Tibial nerve (tissue), 4 donors: ENCODE measurements at places on chromosomes 5 and 9.

DNA sequence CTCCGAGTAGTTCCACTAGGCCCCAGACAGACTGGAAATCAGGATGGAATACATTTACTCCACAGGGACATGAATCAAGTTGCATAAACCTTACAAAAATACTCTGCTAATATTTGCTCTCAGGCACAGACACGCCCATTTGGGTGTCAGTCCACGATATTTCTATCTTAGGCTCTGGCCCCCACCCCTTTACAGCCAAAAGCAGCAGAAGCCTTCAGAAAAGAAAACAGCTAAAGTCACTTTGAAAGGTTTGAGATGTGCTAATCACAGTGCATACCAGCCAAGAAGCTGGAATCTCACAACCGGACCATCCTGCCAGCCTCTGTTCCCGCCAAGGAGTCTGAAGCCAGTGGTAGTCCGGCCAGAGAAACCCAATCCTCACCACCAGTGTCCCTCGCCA is 22.6 kb downstream of the PTPN3 start:
- H3K27me3 ChIP-seq = no peaks in the 10 kb centered on the region
- no peaks in the 10 kb centered on the region for H3K4me1 ChIP-seq
- no peak overlapping the region for H3K4me3 ChIP-seq
- no peaks in the 10 kb centered on the region for H3K36me3 ChIP-seq
- no peak overlapping the region for H3K27ac ChIP-seq
- peak; percentile 24 for DNase-seq

DNA sequence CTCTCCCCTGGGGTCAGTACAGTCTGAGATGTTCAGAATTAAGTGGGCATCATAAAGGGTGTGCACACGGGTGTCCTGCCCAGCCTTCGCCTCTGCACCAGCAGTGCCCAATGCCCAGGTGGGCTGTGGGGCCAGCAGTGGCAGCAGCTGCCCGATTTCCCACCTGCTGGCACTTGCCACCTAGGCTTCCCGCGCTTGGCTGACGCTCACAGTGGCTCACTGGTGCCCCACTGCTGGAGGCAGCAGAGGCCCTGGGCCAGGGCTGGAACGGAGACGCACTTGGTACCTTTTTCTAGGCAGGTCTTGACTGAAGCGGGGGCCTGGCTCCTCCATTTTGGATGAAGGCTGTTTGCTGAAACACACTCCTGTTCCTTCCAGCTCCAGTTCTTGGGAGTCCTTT is 17.0 kb downstream of the MRNIP start:
- no peak overlapping the region for H3K4me3 ChIP-seq
- no peak for DNase-seq
- peaks cover 97% of the 10 kb centered on the region for H3K36me3 ChIP-seq
- H3K4me1 ChIP-seq = peaks cover 6% of the 10 kb centered on the region

- no peak overlapping the region for H3K27ac ChIP-seq
- no peak overlapping the region for H3K4me3 ChIP-seq
- peaks cover 5% of the 10 kb centered on the region for H3K4me1 ChIP-seq
- H3K36me3 ChIP-seq = no peaks in the 10 kb centered on the region
- no peak for DNase-seq
Observed at GRCh38 chr9:130791303-130791894, 43.7 kb upstream of the ABL1 start.

DNA sequence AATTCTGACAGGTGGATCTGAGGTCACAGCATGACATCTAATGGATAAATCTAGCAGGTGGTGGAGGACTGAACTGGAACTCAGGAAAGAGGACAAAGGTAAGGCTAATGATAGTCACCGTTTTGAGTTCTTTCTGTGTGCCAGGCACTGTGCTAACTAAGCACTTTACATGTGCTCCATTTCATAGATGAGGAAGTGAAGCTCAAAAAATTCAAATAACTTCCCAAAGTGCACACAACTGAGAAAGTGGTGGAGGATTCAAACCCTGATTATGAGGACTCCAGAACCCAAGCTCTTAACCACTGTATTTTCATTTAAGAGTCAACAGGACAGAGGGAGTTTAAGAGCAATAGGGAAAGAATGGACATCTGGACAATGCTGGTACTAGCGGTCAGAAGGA is 7.1 kb upstream of the DELE1 start:
- no peak overlapping the region for H3K27ac ChIP-seq
- H3K36me3 ChIP-seq = no peaks in the 10 kb centered on the region

- H3K27ac ChIP-seq = no peak overlapping the region
- no peaks in the 10 kb centered on the region for H3K27me3 ChIP-seq
- no peak overlapping the region for H3K4me3 ChIP-seq
- H3K36me3 ChIP-seq = no peaks in the 10 kb centered on the region
Observed at GRCh38 chr5:142851731-142852130, 81.6 kb downstream of the ARHGAP26 start.

DNA sequence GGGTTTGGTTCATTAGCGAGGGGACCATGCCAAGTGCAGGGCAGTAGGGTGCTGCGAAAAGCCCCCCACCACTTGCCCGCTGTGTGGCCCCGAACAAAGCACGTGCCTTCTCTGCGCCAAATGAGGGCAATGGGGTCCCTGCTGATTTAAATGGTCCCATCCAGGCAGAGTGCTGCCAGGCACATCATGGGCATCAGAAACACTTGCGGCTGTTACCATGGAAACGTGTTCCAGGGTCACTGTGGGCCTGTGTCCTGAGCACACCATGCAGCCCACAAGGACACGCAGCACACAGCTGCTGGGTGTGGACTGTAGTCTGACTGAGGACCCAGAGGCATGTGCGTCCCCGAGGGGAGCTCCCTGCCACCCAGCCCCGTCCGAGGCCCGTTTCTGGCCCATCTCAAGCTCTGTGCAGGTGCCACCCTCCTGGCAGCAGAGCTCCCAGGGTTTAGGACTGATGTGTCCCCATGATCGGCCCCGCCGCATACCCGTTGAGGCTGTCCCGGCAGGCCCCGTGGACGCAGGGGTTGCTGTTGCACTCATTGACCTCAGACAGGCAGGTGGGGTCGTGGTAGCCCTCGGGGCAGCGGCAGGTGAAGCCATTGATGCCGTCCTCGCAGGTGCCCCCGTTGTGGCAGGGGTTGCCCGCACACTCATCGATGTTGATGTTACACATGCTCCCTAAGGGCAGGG is 31.3 kb upstream of the SEC16A start:
- peak overlapping the region; percentile 3 for H3K27ac ChIP-seq
- H3K27me3 ChIP-seq = no peaks in the 10 kb centered on the region
- peaks cover 44% of the 10 kb centered on the region for H3K4me1 ChIP-seq

GRCh38 chr5:107930891-107931290 is 260.2 kb upstream of the EFNA5 start:
- no peak overlapping the region for H3K4me3 ChIP-seq
- H3K4me1 ChIP-seq = no peaks in the 10 kb centered on the region
- H3K36me3 ChIP-seq = peaks cover 5% of the 10 kb centered on the region
- no peak overlapping the region for H3K27ac ChIP-seq
- no peaks in the 10 kb centered on the region for H3K27me3 ChIP-seq

- no peak for DNase-seq
- H3K27ac ChIP-seq = no peak overlapping the region
- H3K4me3 ChIP-seq = no peak overlapping the region
- H3K36me3 ChIP-seq = no peaks in the 10 kb centered on the region
Observed at GRCh38 chr5:148696187-148697036, 42.1 kb upstream of the HTR4 start.

DNA sequence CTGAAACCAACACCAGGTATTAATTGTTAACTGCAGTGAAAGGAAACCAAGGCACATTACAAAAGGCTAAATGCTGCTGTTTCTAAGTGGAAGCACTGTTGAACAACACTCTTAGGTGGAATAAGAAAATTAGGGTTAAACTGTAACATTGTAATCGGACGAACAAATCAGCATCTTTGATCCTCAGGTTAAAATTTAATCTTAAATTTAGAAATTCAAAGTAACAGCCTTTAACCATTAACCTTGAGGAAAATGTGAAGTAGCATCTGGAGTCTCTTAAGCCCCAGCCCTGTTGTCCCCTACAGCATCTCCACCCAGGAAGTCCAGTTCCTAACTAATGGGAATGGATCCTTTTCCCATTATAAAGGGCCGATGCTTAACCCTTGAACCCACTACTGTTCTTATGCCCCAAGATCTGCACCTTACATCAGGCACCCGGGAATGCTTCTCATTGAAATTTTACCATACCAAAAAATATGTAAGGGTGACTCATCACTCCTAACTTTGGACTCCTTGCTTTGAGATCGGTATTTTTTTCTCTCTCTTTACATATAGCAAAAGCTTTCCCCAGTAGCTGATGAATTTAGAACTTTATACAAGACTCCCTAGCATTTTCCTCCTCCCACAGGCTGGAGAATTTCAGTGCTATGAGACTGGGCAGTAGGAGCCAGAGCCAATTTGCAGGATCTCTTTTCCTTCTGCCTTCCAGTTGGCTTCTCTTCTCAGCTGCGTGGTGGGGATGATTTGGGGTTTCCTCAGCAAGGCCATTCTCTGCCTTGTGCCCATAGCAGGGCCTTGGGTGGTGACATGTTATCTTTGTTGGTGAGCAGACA is 32.0 kb upstream of the ITGA2 start:
- DNase-seq = no peak
- H3K27ac ChIP-seq = no peak overlapping the region
- no peak overlapping the region for H3K4me3 ChIP-seq
- H3K27me3 ChIP-seq = no peaks in the 10 kb centered on the region

DNA sequence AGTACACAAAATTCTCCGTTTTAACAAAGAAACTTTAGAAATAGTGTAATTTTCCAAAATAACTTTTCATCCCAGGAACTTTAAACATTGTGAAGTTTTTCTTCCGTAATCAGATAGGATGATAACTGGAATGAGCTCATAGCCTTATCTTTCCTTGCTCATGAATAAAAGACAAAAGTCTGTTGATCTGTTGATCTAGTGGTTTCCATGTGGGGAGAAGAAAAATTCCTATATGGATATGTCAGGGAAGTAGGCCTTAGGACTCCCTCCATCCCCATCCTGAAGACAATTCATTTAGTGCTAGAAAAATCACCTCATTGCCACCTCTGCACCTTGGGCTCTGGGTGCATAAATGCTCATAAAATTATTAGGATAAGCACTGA is 266.6 kb downstream of the SMARCA2 start:
- no peaks in the 10 kb centered on the region for H3K36me3 ChIP-seq
- H3K27me3 ChIP-seq = no peaks in the 10 kb centered on the region
- H3K4me1 ChIP-seq = no peaks in the 10 kb centered on the region
- DNase-seq = no peak
- H3K4me3 ChIP-seq = no peak overlapping the region

DNA sequence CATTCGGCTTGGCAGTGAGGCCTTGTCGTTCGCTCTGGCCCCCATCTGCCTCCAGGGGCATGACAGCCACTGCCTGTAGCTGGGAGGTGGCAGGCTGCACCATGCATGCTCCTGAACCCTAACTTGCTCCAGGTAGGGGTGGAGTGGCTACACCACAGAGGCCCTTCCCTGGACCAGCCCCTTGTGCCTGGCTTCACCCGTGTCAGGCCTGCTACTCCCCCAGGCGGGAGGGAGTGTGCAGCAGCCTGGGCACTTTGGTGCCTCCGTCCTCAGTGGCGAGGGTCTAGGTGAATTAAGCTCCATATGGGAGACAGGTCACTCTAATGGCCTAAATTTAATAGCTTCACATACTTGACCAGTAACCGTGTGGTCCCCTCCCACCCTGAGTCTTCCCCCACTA is 59.4 kb upstream of the LMX1B start:
- no peaks in the 10 kb centered on the region for H3K36me3 ChIP-seq
- H3K27me3 ChIP-seq = peaks cover 9% of the 10 kb centered on the region
- H3K4me1 ChIP-seq = no peaks in the 10 kb centered on the region
- H3K4me3 ChIP-seq = no peak overlapping the region
- DNase-seq = no peak

DNA sequence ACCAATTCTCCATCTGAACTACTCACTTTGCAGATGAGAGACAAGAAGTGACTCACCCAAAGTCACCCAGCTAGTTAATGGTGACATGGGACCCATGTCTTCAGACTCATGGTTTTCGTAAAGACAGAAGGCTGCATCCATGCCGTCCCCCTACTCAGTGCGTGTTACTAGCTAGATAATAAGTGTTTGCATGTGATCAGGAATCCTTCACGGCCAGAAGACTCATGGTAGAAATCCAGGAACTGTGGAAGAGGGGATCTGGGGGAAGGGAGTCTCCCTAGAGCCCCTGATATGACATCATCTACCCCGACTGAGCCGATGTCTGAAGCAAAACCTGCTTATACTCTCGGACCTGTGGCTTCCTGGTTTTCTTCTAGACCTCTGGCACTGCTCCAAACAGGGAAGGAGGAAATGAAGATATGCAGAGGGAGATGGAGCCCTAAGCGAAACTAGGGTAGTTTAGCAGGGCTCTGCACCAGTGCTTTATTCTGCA is 3.3 kb downstream of the RNF183 start:
- no peak overlapping the region for H3K4me3 ChIP-seq
- DNase-seq = no peak
- no peak overlapping the region for H3K27ac ChIP-seq
- H3K36me3 ChIP-seq = no peaks in the 10 kb centered on the region
- H3K27me3 ChIP-seq = no peaks in the 10 kb centered on the region
- no peaks in the 10 kb centered on the region for H3K4me1 ChIP-seq

GRCh38 chr9:133945977-133946753 is 46.0 kb downstream of the VAV2 start:
- H3K4me3 ChIP-seq = no peak overlapping the region
- no peak for DNase-seq
- H3K27me3 ChIP-seq = no peaks in the 10 kb centered on the region

DNA sequence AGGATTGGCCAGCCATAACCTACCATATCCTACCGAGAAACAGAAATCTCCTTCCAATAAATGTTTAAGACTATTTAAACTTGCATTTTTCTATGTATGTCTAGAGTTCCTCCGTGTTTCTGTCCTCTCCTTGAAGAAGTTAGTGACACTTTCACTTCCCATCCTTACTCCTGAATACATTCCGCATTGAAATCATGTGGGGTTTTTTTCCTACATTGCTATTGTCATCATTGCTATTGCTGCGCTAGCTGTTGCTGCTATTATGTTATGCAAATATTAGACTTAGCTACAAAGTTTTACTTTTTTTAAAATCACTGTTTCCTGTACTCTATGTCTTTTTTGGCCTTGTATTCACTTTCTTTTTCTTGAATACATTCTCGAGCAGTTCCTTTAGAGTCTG is 83.3 kb upstream of the NEK6 start:
- no peak overlapping the region for H3K4me3 ChIP-seq
- H3K36me3 ChIP-seq = no peaks in the 10 kb centered on the region
- H3K27ac ChIP-seq = no peak overlapping the region

DNA sequence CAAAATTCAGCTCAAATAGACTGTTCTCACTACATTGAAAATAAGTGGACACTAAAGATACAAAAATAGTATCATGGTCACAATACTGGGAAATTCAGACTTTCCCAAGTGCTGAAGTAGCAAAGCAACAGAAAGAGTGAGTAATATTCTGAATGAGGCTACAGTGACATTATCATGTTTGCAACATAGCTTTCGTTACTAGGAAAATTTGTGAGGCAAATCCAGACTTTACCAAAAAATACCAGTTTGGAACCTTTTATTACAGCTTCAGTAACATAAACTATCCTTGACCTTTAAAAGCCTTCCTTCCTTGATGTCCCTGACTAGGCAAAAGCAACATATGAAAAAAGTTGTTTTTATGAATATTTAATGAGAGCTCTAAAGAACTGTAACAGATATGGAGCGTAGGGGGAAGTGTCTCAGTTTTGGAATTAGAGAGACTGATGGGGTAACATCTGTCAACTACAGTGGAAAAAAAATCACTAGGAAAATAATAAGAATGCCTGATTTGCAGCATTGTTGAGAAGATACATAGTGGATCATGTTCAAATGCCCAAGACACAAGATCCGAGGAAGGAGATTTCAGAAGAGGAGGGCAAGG is 312.9 kb downstream of the ADGRV1 start:
- H3K27ac ChIP-seq = peak overlapping the region; percentile 13
- DNase-seq = no peak
- H3K36me3 ChIP-seq = no peaks in the 10 kb centered on the region
- H3K27me3 ChIP-seq = no peaks in the 10 kb centered on the region

- no peak overlapping the region for H3K4me3 ChIP-seq
- DNase-seq = no peak
- no peaks in the 10 kb centered on the region for H3K27me3 ChIP-seq
Observed at GRCh38 chr5:92896722-92897121, 684.3 kb downstream of the NR2F1-AS1 start.
